ENCODE measurements at places on chromosomes 5 and 9.
A peak's percentile ranks its signal among the peaks of the same experiment; 100 is the strongest.

GRCh38 chr5:137516251-137516797 lies 17.2 kb upstream of the SPOCK1 start:
- DNase-seq = peak; percentile 89

GRCh38 chr9:109745335-109746283 lies 34.4 kb upstream of the PALM2AKAP2 start:
- DNase-seq = no peak

- no peak for DNase-seq
These were observed 188.8 kb downstream of the MTRR start for GRCh38 chr5:8057769-8058168.

DNA sequence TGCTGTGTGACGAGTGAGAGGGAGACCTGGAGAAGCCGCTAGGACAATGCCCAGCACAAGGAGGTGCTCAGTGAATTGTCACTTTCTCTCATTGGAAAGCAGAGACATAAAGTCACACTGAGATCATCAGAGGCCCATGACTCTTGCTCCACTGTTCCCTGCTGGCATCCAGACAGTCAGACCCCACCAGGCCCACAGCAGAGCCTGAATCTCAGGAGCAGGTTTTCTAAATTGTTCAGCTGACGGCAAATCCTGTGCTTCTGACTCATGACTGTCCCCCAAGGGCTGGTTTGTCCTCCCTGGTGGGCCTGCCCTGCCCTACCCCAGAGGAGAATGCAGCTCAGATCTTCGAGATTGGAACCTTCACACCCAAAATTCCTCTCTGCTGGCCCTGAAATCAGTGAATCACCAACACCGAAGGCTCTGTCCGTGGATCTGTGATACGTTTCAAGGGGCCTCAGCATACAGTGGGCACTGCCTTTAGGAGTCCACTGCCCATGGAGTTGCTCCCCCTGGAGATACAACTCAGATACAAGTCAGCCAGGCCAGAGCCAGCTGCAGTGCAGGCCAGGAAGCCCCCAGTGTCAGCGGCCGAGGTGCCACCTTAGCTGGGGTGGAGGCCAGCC lies 2.7 kb downstream of the PTGES start:
- DNase-seq = no peak

GRCh38 chr5:113218906-113219517 lies 215.8 kb downstream of the TSSK1B start:
- DNase-seq = peak; percentile 35

DNA sequence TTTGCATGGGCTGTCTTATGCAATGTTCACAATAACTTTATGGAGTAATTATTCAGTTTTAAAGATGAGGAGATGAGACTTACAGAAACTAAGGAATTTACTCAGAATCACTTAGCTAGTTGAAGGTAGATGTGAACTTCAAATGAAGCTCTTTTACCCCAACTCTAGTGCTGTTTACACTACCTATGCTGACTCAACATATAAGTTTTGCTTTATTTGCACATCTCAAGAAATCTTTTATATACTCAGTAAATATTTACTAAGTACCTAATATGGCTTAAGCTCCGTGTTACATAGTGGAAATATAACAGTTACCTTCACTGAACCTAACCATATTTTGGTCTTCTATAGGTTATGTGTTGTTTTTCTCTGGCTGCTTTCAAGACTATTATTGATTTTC lies 293.2 kb downstream of the ANXA1 start:
- DNase-seq = no peak

DNA sequence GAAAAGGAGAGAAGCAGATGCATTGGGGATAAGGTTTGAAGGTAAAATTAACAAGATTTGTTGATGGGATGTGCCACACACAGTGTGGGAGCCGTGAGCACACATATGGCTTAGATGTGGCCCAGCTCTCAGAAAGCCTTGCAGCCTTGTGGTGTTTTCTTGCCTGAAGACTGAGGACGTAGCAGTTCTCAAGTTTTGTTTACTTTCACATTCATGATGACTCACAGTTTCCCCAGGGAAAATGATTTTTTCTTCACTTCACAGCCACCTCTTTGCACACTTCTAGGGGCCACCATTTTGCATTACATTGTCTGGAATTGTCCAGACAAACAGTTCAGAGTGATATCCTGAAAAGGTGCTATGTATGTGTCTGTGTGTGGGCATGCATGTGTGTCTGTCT lies 126.2 kb downstream of the BASP1 start:
- DNase-seq = no peak

- no peak for DNase-seq
These were observed 44.2 kb upstream of the RETREG1 start for GRCh38 chr5:16660982-16661381.

DNA sequence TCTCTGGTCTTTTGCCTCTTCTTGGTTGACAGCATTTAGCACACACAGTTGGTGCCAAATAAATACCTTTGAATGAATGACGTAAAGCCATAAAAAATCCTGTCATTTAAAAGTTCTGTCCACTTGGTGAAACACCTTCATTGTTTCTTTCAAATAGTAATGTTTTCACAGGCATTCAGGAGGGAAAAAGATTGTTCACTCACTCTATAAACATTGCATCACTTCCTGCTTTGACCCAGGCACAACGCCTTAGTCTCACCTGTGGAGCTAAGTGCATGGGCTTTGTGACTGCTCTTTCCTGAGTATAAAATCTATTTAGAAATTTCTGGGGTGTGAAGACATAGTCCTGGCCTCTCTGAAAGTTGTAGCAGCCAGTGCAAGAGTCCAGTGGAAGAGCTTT lies 88.9 kb upstream of the CXCL14 start:
- DNase-seq = no peak

DNA sequence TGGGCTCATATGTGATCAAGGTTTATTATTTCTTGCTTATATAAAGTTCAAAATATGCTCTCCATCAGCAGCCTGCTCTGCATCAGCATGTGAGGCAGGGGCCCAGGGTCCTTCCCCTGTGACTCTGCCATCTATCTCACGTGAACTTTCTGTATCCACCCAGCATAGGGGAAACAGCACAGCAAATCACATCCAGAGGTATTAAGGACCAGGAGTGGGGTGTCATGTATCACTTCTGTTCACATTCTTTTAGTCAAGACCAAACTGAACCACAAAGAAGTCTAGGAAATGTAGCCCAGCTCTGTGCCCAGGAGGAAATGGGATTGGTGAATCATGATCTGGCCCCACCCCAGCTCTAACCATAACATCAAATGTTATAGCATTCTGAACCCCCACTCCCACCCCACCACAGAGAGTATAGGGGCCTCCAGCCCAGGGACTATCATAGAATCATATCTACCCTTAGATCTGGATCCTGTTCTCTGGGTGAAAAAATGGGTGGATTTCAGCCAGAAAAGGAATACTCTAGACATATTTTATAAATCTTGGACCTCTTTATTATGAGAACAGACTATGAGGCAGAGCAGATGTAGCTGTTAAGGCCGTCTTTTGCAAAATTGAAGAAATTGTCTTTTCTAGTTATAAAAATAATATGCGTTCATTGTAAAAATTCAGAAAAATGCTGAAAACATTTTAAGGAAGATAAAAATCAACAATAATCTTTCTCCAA lies 473.7 kb downstream of the ARHGEF28 start:
- DNase-seq = no peak

DNA sequence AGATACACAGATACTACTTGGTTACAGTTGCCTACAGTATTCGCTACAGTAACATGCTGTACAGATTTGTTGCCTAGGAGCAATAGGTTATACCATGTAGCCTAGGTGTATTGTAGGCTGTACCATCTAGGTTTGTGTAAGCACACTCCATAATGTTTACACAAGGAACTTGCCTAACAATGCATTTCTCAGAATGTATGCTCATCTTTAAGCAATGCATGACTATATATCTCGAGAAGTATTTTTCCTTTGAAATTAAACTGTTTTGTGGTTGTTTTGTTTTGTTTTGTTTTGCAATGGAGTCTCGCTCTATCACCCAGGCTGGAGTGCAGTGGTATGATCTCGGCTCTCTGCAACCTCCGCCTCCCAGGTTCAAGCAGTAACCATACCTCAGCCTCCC lies 25.3 kb downstream of the LRRC70 start:
- no peak for DNase-seq

DNA sequence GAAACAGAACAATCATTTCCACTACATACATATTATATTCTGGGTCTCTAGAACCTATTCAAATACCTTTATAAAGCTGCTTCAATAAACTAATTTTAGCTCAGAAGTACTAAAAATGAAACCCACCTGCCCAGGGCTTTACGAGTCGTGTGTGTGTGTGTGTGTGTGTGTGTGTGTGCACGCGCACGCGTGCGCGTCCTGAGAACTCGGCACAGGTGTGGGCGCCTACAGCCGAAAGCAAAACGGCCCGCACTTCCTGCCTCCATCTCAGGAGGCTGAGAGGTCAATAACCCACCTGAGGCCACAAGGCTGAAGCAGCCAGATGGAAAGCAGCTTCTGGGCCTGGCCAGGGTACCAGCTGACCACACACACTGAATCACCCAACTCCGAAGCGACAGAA lies 3.0 kb downstream of the CLPTM1L start:
- no peak for DNase-seq

DNA sequence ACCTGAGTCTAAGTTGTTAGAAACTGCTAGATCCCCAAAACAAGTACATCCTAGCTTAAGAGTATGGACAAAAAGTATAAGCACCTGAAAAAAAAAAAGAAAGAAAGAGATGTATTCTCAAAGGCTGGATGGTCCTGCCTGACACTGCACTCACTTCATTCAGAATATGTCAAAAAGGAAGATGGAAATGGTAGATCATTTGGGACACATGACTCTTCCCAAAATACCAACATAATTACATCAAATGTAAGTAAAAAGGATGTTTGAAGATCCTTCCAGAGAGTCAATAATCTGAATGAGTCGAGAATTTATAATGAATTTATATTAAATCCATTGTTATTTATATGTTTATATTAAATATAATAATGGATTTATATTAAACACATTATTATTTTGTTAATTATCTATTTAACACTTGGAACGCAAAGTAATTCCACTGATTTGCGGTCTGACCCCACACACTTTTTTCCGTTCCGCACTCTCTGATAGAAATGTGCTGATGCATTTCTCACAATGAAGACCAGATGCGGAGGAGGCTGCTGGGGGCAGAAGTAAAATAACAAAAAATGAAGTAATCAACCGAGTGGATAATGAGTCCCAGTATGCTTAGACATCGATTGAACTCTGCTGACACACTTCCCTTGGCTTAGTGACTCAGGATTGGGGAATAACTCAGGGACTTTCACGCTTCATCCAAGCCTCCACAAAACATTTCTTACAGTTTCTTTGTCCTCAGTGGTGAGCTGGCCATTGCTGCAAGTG lies 201.2 kb downstream of the ADAMTS12 start:
- DNase-seq = no peak

GRCh38 chr5:30030101-30030500 lies 1163.4 kb upstream of the CDH6 start:
- no peak for DNase-seq

DNA sequence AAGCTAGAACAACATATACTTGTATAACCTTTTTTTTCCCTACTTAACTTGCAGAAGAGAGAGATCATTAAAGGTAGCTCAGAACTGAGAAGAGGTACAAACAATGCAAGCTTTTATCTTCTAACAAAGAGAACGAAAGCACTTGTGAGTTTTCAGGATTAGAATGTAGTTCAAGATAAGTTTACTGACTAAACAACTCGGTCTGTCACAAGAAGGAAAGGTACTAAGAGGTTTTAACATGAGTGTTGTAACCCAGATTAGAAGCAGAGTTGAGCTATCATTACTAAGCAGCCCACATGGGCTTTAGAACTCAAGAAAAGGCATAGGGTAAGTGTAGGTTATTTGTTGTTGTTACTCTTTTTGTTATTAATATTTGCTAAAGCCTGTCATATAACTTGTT lies 25.2 kb downstream of the GIN1 start:
- no peak for DNase-seq

DNA sequence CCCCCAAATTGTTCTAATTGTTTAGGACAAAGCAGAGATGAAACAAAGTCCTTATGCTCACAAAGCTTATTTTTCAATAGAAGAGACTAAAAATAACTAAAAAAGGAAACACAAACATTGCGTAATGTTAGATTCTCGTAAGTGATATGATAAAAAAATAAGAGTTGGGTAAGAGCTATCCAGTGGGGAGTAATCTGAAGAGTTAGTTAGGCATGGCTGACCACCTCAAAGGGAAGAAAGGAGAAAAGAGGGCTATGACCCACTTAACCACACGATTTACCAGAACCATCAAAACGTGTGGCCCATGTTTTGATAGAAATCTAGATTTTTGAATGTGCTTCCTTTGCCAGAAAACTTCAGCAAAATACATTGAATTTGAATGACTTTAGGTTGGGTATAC lies 1296.8 kb upstream of the NUDT12 start:
- no peak for DNase-seq

DNA sequence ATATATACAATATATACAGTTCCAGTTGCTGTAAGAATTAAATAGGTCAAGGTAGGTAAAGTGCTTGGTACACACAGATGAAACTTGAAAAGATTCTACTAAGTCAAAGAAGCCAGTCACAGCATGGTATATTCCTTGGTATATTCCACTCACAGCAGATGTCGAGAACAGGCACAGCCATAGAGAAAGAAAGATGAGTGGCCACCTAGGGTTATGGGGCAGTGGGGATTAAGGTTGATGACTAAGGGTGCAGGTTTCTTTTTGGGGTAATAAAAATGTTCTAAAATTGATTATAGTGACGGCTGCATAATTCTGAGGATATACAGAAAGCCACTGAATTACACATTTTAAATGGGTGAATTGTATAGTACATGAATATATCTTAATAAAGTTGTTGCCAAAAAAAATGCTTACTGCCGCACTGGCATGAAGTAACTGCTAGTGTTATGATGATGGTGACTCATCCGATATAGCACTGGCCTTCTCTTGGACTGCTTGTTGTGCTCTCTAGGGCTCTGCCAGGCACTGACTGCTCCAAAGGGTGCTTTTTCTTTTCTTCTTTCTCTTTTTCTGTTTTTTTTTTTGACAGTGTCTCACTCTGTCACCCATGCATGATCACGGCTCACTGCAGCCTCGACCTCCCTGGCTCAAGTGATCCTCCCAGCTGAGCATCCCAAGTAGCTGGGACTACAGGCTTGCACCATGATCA lies 23.5 kb downstream of the TBC1D2 start:
- DNase-seq = no peak

DNA sequence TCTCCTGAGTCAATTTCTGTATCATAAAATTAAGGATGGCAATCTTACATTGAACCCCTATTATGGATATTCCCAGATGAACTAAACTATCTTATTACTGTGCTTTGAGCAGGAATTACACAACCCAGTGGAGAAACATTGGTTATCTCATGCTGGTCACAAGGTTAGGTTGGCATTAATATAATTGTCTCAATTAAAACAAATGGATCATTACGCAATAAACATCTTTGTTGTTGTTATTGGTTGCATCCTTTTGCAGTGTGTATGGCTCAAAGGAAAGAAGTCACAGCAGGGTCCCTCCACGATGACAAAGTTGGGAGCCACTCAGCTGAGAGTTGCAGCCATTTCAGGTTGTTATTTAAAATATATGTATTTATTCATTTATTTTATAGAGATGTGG lies 297.0 kb upstream of the KLF4 start:
- DNase-seq = no peak

DNA sequence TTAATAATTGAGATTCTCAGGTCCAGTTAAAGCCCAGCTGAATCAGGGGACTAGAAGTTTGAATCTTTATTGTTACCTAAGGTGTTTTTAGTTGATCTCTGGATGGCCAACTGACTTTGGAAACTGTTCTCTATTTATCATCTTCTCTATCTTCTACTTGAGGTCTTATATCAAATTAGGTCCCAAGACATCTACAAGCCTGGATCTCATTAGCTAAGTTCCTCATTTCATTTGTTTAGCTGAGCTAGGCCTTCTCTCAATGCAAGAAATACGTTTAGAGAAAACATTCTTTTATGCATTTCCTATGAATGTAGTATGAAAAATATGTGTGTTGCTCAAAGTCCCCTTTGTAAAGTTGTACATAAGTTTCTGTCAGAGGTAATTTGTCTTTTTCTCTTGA lies 196.6 kb downstream of the PTTG1 start:
- no peak for DNase-seq
